ENCODE measurements at places on chromosomes 3 and 15. TPM values are rescaled to one million over a fixed set of nuclear protein-coding genes. Genes with fewer than 3 reads are reported as not detected.

GRCh38 chr3:67044295-67044694 lies 46.2 kb downstream of the KBTBD8 start:
- DNase-seq = no peak

DNA sequence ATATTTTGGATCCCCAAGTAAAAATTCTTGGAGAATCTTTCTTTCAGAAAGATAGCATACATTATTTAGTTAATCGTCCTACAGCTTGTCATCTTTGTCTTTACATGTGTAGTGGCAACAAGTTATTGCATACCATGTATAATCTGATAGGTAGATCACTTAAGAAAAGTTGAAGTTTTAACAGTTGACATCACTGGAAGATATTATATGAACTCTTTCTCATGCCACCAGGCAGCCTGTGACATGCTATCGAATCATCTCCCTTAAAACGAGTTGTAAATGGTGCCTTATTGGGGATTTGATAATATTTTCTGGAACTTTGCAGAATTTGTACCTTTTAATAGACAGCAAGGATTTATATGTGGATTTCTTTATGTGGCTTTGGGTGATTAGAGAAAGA lies 8.7 kb downstream of the U2SURP start:
- DNase-seq = no peak

DNA sequence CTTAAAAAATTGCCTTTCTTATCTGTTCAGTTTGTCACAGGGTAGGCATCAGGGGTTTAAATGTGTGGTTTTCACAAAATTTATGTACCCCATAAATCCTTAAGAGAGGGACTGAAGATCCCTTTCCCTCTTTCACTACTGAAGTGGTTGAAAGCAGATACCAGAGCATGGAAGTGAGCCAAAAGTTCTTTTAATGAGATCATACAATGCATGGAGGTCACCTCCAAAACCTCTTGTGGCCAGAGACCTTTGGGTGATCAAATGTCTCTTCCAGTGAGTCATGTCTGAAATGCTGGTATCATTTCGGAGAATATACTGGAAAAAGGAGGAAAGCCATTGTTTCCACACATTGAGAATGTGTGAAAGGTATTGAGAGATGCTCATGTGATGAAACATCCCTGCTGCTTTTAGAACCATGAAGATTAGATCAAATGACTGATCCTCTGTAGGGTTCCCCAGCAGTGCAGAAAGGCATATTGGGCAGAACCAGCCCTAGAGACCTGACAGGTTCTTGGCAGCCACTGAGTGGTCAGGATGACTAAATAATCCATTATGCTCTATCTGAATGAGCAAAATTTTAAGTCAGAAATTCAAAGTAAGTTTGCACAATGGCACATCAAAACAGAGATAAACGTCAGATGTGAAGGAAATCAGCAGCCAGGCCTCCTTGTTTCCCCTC lies 165.8 kb upstream of the SLC2A2 start:
- no peak for DNase-seq

WDR49 gene
- not detected for total RNA-seq

CAMKV gene
- total RNA-seq = not detected

GRCh38 chr15:63051156-63052066 lies 8.9 kb downstream of the TPM1 start:
- DNase-seq = no peak

DNA sequence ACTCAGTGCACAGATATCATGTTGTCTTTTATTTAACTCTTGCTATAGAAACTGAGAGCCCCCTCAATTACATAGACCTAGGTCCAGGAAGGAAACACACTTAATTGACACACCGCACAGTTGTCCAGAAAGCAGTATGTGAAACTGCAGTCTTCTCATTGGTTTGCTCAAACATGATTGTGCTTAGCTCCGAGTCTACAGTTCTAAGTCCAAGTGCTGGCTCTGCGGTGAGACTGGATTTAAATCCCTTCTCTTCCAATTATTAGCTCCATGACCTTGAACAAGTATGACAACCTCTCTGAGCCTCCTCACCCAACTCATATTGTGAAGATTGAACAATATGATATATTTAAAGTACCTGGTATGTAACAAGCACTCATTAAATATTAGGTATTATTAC lies 19.0 kb upstream of the AHSG start:
- DNase-seq = no peak

GRCh38 chr15:38112406-38112805 lies 140.2 kb upstream of the SPRED1 start:
- no peak for DNase-seq

GABRG3 gene
- not detected for total RNA-seq

PROS1 gene
- total RNA-seq = 44.2 TPM

TBL1XR1 gene
- 52.0 TPM for total RNA-seq

PLSCR4 gene
- total RNA-seq = 87.2 TPM

TMPRSS7 gene
- not detected for total RNA-seq

SLC24A5 gene
- total RNA-seq = not detected

DNA sequence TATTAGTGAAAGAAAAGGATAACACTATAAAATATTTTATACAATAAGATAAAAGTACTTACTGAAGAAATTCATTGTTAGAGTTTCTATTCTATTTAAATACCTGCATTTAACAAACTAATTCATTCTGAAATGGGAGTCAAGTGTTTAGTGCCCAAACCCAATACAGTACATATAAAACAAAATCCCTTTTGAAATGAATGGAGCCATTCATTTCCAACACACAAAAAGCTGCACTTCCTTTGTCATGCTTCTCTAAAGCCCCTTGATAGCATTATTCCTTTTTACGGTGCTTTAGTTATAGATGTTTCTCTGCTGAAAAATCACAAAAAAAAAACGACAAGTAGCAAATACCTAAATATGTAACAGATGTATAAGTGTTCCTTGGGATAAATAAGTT lies 596.3 kb downstream of the ZIC1 start:
- DNase-seq = no peak

DNA sequence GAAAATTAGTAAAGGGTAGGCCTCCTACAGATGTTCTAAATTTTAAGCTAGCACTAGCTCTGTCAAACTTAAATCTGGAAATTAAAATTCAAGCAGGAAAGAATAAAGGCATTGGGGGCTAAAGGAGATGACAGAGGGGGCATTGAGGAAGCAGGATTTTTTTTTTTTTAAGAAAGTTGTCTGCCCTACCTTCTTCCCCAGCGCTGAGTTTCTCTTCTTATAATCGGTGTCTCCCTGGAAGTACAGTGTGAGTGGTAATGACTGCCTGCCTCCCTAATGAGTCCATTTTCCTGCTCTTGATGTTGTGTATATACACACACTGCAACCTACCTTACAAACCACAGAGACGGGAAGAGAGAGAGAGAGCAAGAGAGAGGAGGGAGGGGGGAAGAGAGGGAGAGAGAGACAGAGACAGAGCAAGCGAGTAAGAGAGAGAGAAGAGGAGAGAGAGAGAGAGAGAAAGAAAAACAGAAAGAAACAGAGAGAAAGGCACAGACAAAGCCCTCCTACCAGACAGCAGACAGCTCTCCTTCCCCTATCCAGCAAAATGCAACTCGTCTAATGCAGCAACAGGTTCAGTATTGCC lies 47.0 kb downstream of the ZBTB20 start:
- no peak for DNase-seq

SEMA5B gene
- 0.85 TPM for total RNA-seq

GRCh38 chr15:74794248-74794969 lies 12.5 kb downstream of the CSK start:
- no peak for DNase-seq

- DNase-seq = no peak
These were observed 98.5 kb upstream of the SLC25A36 start for GRCh38 chr3:140842984-140843649.

SV2B gene
- total RNA-seq = 0.11 TPM

TMCO5A gene
- not detected for total RNA-seq

CSTA gene
- total RNA-seq = not detected

- DNase-seq = peak; percentile 86
These were observed at the start of gene PTPN9 for GRCh38 chr15:75578948-75579920. Gene PTPN9 (minus strand): TSS chr15:75579315. CDS start chr15:75578776, 539 bp downstream.

GP5 gene
- 0.11 TPM for total RNA-seq

GRCh38 chr3:30664884-30665283 lies 58.5 kb downstream of the TGFBR2 start:
- no peak for DNase-seq

- no peak for DNase-seq
These were observed 41.2 kb downstream of the CCPG1 start for GRCh38 chr15:55366981-55367380.

GRCh38 chr3:25155652-25156471 lies 272.2 kb upstream of the RARB start:
- no peak for DNase-seq
